ENCODE measurements at places on chromosomes 12 and 14. TPM values are rescaled to one million over a fixed set of nuclear protein-coding genes. Genes with fewer than 3 reads are reported as not detected.

DNA sequence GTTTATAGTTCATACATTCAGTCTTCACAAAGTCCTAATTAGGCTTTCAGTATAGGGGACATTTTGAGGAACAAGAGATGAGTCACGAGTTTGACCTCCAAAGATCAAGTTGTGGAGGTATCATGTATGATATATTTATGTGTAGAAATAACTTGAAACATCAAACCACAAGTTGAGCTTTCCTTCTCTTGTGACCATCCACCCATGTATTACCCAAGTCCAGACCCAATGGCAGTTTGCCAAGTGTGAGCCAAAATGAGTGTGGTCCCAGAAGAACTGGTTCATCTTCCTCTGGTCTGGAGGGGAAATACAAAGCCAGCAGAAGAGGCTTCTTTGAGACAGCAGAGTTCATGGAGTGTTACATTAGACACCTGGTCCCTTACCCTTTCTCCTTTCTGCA is 104.9 kb downstream of the ATP23 start:
- no peak for DNase-seq

The NAV3 gene
- total RNA-seq, result not detected

GRCh38 chr14:37436519-37436918 is 158.5 kb downstream of the FOXA1 start:
- DNase-seq, result no peak

GRCh38 chr14:60087668-60088067 is 4.1 kb upstream of the PCNX4 start:
- DNase-seq, result no peak

The IL23A gene
- total RNA-seq, result 35.3 TPM

The DBX2 gene
- total RNA-seq, result not detected

The MYL2 gene
- not detected for total RNA-seq

DNA sequence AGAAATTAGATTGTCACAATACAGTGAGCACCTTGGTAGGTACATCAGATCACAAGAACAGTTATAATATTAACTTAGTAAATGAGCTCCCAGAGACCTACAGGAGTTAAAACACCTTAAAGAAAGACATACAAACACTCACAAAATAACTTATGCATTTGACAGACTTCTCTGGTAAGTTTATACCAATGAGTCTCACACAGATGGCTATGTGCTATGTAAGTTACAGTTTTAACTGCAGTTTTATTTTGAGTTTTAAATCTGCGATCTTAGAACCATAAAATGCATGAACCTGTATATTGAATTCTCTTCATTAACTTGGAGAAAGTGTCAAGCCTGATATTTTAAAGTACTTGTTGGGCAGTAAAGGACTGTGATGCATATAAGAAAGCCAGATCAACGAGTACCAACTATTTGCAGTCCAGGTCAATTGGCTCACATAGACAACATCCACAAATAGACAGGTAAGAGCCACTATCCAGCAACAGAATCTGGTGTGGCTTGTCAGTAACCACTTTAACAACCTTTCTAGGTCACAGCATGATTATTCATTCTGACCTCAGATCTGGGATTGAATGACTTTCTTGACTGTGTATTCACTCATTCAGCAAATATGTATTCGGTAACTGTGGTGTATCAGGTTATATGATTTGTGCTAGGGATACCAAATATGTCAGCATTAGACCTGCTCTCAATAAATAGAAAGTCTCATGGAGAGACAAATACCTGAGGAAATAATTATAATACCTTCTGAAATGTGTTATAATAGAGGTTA is 856.6 kb upstream of the MGAT4C start:
- no peak for DNase-seq

- no peak for DNase-seq
Observed at GRCh38 chr14:58401587-58401986, 5.9 kb downstream of the TOMM20L start.

GRCh38 chr12:47071241-47071852 is 8.1 kb upstream of the PCED1B start:
- DNase-seq, result no peak

GRCh38 chr14:66509874-66510273 is 1.9 kb downstream of the GPHN start:
- peak; percentile 5 for DNase-seq

- DNase-seq, result no peak
Observed at GRCh38 chr12:6312529-6313325, 2.2 kb downstream of the PLEKHG6 start.

DNA sequence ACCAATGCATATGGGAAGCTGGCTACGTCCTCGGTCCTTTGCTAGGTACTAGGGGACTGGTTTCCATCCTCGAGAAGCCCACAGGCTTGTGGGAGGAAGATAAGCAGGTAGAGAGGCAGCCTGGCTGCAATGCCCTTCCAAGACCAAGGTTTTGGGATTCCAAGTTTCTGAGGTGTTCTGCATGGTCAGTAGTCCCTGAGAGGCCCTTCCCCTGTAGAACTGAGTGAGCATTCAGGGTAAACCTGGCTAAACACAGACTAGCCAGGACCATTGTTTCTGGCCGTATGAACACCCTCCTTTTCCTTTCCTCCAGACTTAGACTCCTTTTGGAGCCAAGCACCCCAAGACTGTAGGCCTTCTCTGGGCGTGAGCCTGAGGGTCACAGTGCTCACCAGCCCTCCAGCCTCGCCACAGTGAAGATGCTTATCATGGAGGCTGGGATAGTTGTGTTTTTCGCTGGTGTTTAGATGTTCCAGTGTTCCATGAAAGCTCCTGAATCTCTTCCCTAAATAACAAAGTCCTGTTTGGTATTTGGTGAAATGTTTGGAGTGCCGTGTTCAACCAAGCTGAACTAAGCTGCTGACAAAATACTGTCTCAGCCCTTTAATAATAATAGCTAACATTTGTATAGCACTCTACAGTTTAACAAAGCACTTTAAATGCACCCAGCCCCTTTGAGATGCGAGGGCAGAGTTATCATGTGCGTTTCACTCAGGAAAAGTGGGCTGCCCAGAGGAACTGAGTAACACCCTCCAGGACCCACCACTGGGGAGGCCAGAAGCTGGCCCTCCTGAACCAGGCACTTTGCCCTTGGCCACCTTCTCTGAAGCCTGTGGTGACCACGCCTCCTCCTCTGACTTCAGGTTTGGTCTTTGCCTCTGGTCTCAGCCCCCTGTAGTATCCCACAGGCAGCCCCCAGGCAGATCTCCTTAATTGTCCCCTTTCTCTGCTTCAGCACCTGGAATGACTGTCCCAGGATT is 284.5 kb downstream of the CACNA1C start:
- no peak for DNase-seq

GRCh38 chr12:58067610-58068387 is 126.4 kb downstream of the ATP23 start:
- no peak for DNase-seq

DNA sequence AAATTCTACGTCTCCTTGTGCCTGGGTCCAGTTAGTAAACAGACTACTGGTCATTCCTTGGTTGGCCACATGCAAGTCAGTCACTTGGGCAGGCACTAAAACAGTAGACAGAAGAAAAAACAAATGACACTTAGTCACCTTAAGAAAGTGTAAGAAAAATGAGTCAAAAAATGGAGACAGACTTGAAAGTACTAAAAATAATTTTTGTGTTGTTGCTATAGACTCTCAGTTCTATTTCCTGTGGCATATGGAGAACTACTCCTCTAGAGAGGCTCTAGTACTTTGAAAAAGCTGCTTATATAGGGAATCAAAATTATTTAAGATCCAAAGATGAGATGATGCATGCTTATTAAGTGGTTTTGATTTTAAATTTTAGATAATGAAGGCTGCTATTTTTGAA is 56.0 kb downstream of the PTPRB start:
- DNase-seq, result no peak

The C1S gene
- total RNA-seq, result 3.3 TPM

DNA sequence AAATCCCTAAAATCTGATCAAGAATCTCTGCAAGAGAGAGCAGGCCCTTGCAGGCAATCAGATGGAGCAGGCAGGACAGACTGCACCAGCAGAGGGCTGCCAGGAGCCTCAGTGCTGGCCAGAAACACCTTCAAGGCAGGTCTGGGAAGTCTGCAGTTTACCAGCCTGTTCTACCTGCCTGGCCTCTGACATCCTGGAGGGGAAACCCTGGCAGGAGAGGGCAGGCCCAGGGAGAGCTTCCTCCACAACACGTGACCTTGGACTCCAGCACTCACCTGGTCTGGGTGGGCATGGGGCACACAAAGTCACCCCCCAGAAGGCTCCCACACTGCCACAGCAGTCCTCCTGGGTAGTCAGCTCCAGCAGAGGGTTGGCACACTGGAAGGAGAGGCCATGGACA is 56.0 kb downstream of the ISCA2 start:
- no peak for DNase-seq

The TAS2R19 gene
- 3.9 TPM for total RNA-seq

DNA sequence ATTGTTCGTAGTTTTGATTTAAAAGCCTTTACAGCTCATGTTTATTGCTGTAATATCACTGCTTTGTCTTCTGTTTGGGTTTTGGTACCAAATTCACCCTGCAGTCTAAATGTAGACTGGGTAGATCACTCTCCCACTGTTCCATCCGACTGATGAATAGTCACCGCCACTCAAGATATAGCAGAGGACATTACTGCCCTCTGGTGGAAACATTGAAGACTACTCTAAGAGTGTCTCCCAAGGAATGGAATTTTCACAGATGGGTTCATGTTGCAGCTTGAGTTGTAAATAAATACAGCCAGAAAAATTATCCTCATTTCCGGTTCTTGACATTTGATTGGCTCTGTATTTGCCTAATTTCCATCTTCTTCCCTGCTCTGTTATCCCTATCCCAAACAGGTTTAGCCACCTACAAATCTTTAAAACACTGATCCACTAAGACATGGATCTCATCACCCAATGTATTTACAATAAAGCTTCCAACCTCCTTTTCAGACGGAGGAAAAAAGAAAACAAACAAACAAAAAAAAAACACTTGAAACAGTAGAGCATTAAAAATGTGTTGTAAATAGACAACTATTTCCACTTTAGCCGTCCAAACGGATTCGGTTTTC is 198.3 kb upstream of the CPNE8 start:
- no peak for DNase-seq

DNA sequence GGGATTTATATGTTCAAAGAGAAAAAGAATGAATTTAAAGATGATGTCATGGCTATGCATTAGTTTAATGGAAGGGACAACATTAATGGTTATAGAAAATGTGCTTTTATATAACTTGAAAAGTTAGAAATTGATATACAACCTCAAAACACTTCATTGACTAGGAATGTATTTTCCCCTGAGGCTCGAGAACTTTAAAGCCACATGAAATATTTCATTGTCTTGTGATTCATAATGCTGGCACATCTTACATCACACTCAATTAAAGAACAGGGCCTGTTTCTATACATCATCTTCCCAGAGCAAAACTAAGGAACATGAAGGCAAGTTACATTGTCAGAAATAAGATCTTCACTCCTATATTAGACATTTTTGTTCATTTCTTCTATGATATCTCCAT is 35.2 kb upstream of the PAWR start:
- DNase-seq, result no peak

DNA sequence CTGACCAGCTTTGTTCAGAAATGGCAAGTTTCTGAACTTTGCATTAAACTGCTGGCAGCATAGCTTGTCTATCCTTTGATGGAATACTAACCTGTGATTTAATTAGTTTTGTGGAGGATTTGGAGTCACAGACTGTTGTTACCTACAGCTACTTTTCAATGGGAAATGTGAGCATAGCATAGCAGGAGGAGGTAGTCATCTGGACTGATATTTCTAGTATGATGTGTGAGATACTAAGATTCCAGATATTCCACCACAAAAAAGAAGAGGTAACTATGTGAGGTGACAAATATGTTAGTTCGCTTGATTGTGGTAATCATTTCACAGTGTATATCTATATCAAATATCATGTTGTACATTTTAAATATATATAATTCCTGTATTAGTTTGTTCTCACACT is 833.0 kb downstream of the SLC6A15 start:
- no peak for DNase-seq

The PGAM5 gene
- 28.9 TPM for total RNA-seq

GRCh38 chr14:104298458-104298857 is 160.1 kb downstream of the KIF26A start:
- DNase-seq, result no peak

DNA sequence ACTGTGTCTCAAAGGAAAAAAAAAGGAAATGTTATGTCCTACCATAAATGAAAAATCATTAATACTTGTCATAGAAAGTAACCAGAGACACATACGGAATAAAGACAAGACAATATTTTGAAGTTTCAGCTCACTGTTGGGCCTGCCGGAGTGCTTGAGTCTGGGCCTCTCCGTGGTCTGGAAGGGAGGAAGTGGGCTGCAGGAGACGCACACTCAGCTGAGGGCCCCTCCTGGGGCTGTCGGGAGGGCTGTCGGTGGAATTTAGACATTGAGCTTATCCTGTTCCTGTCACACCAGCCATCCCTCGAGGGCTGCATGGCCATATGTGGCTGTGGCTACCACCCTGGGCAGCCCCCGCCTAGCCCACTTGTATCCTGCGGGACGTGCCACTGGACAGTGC is 80.6 kb downstream of the DDX51 start:
- DNase-seq, result no peak

DNA sequence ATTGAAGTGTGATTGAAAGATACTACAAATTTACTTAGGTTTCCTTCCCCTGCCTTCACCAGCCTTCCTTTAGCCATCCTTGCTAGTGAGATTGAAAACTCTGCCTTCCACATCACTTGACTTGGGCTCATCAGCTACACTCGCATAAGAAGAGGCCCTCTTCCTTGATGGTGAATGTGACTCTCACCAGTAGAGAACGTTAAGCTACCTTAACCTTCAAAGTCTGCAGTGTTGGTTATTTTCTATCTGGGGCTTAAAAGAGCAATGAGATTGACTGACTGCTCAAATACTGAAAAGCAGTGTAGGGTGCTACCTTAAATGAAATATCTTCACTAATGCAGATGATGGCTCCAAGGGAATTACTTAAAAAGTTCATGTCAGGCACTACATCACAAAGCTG is 271.8 kb downstream of the EGLN3 start:
- no peak for DNase-seq

GRCh38 chr12:75137896-75138295 is 71.7 kb downstream of the KCNC2 start:
- DNase-seq, result no peak

The OAS2 gene
- 42.8 TPM for total RNA-seq

The CCDC197 gene
- total RNA-seq, result not detected

GRCh38 chr12:43836475-43836989 is 651 bp downstream of the TMEM117 start:
- DNase-seq, result no peak

- no peak for DNase-seq
Observed at GRCh38 chr14:102532204-102532658, 22.7 kb upstream of the ANKRD9 start.

GRCh38 chr12:27279826-27280225 is 35.7 kb downstream of the STK38L start:
- no peak for DNase-seq

The NEUROD4 gene
- total RNA-seq, result not detected

The FOS gene
- total RNA-seq, result 9.4 TPM

DNA sequence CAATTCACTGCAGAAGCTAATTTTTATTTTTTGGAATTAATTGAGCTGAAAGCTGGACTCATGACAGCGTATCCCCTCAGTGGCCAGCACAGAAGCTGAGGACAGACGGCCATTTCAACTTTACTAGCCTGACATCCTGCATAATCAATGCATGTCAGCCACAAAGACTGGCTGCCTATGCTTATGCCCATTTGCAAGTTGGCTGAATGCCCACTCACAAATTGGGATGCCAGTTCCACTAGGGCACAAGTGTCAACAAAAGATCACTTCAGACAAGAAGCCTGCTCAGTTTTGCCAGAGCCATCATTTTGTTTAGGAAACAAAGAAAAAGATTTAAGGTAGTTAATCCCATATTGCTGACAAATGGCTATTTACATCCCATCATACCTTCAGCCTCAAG is 417.6 kb downstream of the NOVA1 start:
- DNase-seq, result no peak

GRCh38 chr14:22893706-22894105 is 10.7 kb downstream of the REM2 start:
- DNase-seq, result no peak

The ZDHHC22 gene
- total RNA-seq, result not detected

The CFAP73 gene
- total RNA-seq, result 0.39 TPM
